ENCODE measurements at places on chromosomes 7 and 10.

DNA sequence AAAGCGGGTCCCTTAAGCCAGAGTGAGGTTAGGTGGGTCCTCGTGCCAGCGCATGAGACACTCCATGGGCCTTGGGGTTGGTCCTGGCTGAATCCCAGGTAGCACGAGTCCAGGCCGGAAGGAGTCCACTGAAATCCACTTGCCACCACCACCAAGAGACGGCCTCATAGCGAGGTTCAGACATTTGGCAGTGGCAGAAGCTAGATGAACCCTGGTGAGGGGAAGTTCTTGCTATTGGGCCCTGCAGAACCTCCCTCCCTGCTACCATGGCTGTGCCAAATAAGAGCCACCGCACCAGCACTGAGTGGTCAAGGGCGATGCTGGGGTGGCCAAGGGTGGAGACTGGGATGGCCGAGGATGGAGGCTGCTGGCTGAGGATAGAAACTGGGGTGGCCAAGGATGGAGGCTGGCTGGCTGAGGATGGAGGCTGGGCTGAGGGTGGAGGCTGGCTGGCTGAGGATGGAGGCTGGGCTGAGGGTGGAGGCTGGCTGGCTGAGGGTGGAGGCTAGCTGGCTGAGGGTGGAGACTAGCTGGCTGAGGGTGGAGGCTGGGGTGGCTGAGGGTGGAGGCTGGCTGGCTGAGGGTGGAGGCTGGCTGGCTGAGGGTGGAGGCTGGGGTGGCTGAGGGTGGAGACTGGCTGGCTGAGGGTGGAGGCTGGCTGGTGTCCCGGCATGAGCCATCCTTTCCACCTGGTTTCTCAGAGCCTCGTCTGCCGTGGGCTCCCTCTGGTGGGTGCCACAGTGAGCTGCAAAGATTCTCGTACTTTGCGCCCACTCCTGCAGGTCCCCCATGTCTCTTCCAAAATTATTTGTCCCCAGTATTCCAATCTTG is 88.2 kb downstream of the ELFN1 start:
- peak; percentile 29 for DNase-seq

GRCh38 chr10:26468700-26469099 is 30.6 kb downstream of the APBB1IP start:
- DNase-seq, result no peak

GRCh38 chr10:75111907-75112679 is 637 bp downstream of the SAMD8 start:
- peak; percentile 30 for DNase-seq

GRCh38 chr7:152674860-152675758 is 832 bp downstream of the XRCC2 start:
- peak; percentile 90 for DNase-seq

DNA sequence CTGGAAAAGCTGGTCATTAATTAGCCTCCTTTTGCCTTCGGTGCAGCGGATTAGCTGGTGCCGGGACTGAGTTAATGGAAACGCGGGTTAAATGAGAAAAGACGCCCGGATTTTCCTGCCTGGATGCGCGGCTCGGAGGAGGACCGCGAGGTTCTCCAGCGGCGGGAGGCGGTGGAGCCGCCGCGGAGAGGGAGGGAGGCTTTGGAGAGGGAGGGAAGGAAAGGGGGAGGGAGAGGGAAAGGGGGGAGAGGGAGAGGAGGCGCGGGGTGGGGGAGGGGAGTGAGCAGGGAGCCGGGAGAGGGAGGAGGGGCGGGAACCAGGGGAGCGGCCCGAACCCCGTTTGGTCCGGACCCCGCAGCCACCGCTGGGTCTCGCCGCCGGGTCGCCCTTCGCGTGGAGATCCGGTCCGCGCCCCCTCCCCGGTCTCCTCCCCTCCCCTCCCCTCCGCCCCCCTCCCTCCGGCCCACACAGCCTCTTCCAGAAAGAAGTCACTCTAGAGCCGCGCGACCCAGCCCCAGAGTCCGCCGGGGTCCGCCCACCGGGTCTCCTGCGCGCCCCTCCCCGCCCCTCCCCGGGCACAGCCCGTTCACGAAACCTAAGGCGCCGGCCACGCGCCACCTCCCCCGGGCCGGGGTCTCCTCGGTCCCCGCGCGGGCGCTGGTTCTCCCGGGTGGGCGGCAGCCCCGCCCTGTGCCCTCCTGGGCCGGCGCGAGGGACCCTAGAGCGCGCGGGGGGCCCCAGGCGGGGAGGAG is 347.5 kb downstream of the DNAJB6 start:
- DNase-seq, result no peak

Measured in NCI-H1092 treated with DMSO at 0.1 percent for 48 hours (cell line).